Stimulated activated CD8-positive, alpha-beta memory T cell treated with anti-CD3 and anti-CD28 coated beads, Interleukin-7, amount 100 ng/mL, for 1 hour (primary cell): ENCODE measurements at places on chromosomes 7 and 10.
A peak's percentile ranks its signal among the peaks of the same experiment; 100 is the strongest.

- DNase-seq, result no peak
These were observed 17.4 kb upstream of the CCL24 start for GRCh38 chr7:75830978-75831377.

- DNase-seq, result peak; percentile 19
These were observed 28.4 kb upstream of the SMARCD3 start for GRCh38 chr7:151276666-151277590.

DNA sequence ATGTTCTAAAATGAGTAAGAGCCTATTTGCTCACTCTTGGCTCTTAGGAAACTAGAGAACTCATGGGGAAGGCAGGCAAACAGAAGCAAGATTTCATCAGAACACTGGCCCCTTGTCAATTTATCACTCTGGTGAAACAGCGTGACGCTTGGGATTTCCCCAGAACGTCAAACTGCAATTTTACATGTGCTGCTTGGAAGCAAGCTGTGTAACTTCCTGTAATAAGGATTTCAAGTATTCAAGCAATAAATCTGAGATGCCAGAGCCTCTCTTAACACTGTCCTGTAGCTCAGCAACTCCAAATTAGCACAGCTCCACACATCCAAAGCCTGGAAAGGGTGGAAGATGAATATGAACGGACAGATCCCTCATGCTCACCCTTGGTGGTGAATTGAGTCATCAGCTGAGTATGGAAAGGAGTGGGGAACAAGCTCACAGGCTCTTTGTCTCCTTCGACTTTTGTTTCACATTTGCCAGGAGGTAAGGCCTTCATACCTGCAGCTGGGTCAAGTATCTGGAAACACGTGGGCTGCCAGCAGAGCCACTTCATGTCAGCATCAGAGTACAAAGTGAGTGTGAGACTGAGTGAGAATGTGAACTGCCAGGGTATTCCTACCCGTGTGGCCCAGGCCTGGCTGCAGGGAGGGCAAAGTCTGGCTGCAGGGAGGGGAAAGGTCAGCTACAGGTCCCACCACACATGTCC lies 140.4 kb upstream of the NAMPT start:
- no peak for DNase-seq

DNA sequence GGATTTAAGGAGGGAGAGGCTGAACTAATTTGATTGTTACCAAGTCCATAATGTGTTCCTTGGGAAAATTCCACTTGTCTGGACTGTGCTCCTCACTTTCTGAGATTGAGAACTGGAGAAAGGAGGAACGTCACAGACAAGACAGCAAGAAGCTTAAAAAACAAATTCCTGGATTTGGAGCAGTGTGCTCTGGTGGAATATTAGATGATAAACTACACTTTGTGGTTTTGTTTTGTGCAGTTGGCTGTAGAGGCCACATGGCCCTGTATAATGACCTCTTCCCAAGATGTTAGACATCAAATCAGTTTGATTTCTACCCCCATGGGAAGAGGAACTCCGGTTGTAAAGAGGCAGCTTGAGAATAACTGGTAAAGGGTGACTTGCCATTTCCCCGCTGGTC lies 421.3 kb upstream of the GALNT17 start:
- DNase-seq, result no peak

- DNase-seq, result no peak
These were observed 319.2 kb downstream of the CDC14C start for GRCh38 chr7:49243521-49243920.

DNA sequence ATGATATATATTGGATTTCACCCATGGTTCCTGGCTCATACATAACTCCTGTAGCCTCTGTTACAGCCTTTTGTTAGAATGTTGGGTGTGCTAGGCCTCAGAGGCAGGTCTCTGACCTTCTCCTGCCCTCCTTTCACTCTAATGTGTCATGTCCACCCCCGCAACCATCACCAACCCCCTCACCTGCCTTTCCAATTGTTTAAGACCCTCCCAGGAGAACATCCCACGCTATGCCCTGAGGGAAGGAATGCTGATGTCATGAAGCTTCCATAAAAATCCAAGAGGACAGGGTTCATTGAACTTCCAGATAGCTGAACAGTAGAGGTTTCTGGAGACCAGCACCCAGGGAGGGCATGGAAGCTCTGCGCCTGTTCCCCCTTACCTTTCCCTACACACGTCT lies 30.8 kb upstream of the C10orf67 start:
- DNase-seq, result no peak

GRCh38 chr7:155884225-155885166 lies 72.2 kb upstream of the SHH start:
- DNase-seq, result no peak

DNA sequence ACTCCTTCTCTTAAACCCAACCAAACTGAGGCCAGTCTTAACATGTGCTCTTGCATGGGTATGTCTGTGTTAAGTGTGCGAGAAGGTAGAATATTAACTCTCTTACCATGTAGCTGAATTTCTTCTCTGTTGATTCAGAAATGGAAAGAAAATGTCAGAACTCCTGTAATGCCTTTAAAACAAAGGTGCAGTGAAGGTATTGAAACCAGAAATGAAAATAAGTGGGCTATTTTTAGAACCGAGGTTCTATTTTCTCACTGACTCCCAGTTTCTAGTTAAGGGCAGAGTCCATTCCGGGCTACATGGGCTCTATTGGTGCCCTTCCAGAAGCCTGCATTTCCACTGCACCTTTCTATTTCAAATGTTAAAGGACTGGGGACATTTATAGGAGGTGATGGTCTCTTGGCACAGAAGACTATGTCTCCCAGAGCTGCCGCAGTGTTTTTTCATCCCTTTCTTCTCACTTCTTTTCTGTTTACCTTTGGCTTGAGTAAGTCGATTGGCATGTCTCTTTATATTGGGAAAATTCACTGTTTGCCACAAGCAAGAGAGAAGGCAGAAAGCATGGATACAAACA lies 174.9 kb downstream of the LRMDA start:
- DNase-seq, result no peak

- DNase-seq, result no peak
These were observed 17.3 kb upstream of the BLOC1S2 start for GRCh38 chr10:100303724-100304319.

DNA sequence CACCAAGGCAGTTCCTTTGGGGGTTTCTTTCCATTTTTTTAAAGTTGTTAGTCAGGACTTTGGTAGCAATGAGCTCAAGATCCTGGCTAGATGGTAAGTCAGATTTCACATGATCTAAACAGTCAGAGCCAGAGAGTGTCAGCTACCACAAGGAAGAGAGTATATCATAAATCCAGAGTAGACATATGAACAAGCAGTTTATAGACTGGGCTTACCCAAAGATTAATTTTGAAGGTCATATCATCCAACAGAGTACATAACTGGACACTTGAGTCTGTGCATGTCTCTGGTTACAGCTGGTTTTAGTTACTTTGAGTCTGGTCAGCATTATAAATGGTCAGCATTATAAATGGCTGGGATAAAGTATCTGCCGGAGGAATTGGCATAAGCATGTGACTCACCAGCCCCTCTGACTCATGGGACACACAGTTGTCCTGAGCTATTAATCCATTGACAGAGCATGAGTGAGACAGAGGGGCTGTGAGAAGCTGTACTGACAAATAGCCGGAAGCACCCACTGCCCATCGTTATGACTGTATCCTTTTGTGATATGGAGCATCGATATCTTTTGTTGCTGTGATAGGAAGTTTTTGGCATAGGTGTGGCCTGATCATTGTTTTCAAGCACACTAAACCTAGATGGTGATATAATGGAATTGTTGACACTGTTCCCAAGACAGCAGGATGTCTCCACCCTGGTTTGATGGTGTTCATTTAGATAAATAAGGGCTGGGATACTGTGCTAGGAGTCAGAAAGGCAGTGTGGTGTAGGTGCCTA lies 19.3 kb downstream of the PPP1R3C start:
- no peak for DNase-seq

DNA sequence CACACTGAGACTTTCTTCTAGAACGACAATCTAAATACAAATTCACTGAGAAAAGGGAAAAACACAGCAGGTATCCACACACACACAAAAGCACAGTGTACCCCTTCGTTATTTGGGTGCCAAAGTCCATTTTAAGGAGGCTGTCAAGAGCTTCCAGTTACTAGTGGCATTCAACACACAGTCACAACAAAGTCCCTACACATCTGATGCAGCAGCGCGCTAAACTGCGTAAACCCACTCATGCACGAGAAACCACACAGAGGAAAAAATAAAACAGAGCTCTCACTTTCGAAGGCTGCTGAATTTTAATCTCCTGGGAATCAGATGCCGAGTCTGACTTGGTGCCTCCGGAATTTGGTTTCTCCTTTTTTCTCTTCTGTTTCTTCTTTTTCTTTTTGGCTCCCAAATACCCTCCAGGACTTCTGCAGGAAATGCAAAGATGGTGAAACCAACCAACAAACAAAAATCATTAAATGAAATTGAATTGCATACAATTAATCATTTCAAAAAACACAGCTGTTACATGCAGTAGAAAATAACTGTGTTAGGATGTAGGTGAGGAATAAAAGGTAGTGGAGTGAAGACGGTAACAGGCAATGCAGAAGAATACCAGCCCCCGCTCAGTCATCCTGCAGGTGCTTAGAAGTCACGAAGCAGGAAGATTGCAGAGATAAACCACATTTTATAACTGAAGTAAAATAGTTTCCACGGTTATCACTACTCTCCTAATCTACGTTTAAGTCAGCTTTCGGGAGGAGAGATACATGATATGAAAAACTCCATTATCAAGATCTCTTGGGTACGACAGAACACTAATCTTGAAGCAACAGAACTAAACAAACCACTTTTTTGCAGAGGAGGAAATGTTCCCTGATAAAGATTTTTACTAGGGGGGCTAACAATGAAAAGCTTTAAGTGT lies 27.1 kb downstream of the NMT2 start:
- DNase-seq, result no peak
